ENCODE measurements at places on chromosomes 12 and 14.

- no peak for DNase-seq
Observed at GRCh38 chr14:92665661-92666110, 82.7 kb downstream of the LGMN start.

- DNase-seq = no peak
Observed at GRCh38 chr12:112236786-112237185, 111.4 kb downstream of the TRAFD1 start.

GRCh38 chr12:119208626-119209061, 29.9 kb downstream of the HSPB8 start:
- DNase-seq = no peak

- no peak for DNase-seq
Observed at GRCh38 chr12:86931714-86932113, 675.5 kb upstream of the MGAT4C start.

DNA sequence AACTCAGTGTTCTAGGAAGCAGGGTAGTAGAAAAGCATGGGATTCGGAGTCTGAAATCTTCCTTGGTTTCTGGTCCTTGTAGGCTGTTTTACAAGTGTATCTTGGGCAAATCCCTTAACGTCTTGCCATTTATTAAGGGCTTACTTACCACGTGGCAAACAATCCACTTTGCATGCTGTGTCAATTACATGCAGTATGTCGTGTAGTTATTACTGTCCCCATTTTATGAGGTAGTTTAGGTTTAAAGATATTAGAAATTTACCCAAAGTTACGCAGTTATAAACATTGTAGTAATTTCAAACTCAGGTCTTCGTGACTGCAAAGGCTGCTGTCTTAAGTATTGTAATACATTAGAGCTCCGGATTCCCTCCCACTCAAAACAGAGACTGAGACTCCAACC, 1.5 kb upstream of the NOVA1 start:
- no peak for DNase-seq

- DNase-seq = no peak
Observed at GRCh38 chr12:122457627-122458026, 35.2 kb upstream of the CLIP1 start.

- peak; percentile 77 for DNase-seq
Observed at GRCh38 chr14:29222671-29223268, 456.2 kb downstream of the FOXG1 start.
